Colonic mucosa (tissue), 4 donors: ENCODE measurements at places on chromosomes 1 and 21. TPM values are rescaled to one million over a fixed set of nuclear protein-coding genes. Genes with fewer than 3 reads are reported as not detected.
A peak's percentile ranks its signal among the peaks of the same experiment; 100 is the strongest.

GRCh38 chr1:157363660-157364140 lies 188.6 kb downstream of the FCRL5 start:
- H3K4me3 ChIP-seq = no peak overlapping the region
- peak; percentile 48 for DNase-seq
- H3K36me3 ChIP-seq = no peaks in the 10 kb centered on the region
- H3K27me3 ChIP-seq = no peaks in the 10 kb centered on the region
- no peaks in the 10 kb centered on the region for H3K4me1 ChIP-seq

DNA sequence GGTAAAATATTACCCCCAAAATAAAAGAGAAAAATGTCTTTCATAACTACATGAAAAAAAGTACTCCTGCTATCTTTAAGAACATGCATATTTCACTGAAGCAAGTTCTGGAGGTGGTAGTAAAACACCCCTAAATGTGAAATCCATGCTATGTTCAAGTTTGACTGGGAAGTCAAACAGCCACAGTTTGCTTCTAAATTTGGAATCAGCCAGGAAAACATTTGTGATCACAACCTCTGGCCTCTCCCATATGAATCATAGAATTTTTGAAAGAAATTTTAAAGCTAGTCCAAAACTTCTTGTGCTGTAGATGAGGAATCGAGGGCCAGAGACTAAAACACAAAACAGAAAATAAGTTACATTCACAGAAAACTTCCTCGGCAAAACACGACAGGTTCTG lies 6.6 kb downstream of the SORT1 start:
- peaks cover 5% of the 10 kb centered on the region for H3K4me1 ChIP-seq
- H3K4me3 ChIP-seq = no peak overlapping the region
- no peak for DNase-seq
- peak overlapping the region; percentile 80 for H3K27ac ChIP-seq
- no peaks in the 10 kb centered on the region for H3K27me3 ChIP-seq

DNA sequence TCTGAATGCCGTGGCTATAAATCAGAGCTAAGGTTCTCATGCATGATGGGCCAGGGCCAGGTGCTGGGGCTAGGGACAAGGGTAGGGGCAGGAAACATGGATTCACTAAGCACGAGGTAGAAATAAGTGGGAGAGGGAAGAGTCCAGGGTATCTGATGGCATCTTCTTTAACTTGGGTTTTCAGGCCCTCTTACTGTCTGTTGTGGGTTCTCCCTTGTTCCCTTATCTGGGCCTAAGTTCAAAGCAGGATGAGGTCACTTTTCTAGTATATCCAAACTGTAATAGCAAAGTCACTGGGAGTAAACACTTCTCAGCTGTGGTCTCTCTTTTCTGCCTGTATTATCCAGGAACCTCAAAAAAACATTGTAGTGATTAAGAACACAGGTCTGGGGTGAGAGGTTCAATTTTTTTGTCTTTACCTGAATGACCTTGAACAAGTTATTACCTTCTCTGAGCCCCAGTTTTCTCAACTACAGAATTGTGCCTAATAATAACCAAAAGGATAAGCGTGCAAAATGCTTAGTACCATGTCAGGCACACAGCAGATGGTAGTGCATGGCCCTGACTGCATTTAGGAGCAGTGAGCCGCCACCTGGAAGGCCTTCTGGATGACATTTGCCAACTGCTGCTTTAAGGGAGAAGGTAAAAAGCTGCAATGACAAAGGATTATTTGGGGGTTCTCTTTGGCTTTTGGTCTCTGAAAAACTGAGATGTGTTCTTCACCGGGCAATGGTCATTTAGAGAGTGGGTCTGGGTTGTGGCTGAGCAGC lies 53.6 kb upstream of the A3GALT2 start:
- H3K27ac ChIP-seq = no peak overlapping the region
- H3K4me1 ChIP-seq = no peaks in the 10 kb centered on the region

GRCh38 chr1:12056331-12056841 lies 6.7 kb upstream of the TNFRSF8 start:
- no peaks in the 10 kb centered on the region for H3K36me3 ChIP-seq
- H3K27ac ChIP-seq = no peak overlapping the region
- H3K27me3 ChIP-seq = no peaks in the 10 kb centered on the region
- no peak for DNase-seq

GRCh38 chr1:54798206-54798605 lies 2.9 kb downstream of the TTC22 start:
- H3K27me3 ChIP-seq = no peaks in the 10 kb centered on the region
- peak; percentile 69 for DNase-seq
- no peak overlapping the region for H3K4me3 ChIP-seq
- peaks cover 43% of the 10 kb centered on the region for H3K4me1 ChIP-seq
- peak overlapping the region; percentile 87 for H3K27ac ChIP-seq

- no peak overlapping the region for H3K27ac ChIP-seq
- H3K4me3 ChIP-seq = no peak overlapping the region
- H3K27me3 ChIP-seq = no peaks in the 10 kb centered on the region
- no peaks in the 10 kb centered on the region for H3K4me1 ChIP-seq
- no peaks in the 10 kb centered on the region for H3K36me3 ChIP-seq
- DNase-seq = no peak
Observed at GRCh38 chr1:172938681-172939080, 112.1 kb downstream of the TNFSF18 start.

- no peak overlapping the region for H3K4me3 ChIP-seq
- no peaks in the 10 kb centered on the region for H3K36me3 ChIP-seq
- H3K27ac ChIP-seq = no peak overlapping the region
- no peaks in the 10 kb centered on the region for H3K27me3 ChIP-seq
- H3K4me1 ChIP-seq = no peaks in the 10 kb centered on the region
Observed at GRCh38 chr1:25106352-25106751, 126.0 kb downstream of the SYF2 start.

- H3K4me1 ChIP-seq = no peaks in the 10 kb centered on the region
- H3K27me3 ChIP-seq = no peaks in the 10 kb centered on the region
- no peak overlapping the region for H3K4me3 ChIP-seq
- no peaks in the 10 kb centered on the region for H3K36me3 ChIP-seq
- H3K27ac ChIP-seq = no peak overlapping the region
Observed at GRCh38 chr21:37683396-37684114, 232.7 kb downstream of the KCNJ6 start.

Gene CASQ2
- 0.22 TPM for total RNA-seq

- H3K27me3 ChIP-seq = no peaks in the 10 kb centered on the region
- no peak overlapping the region for H3K27ac ChIP-seq
- no peak overlapping the region for H3K4me3 ChIP-seq
- H3K36me3 ChIP-seq = no peaks in the 10 kb centered on the region
- H3K4me1 ChIP-seq = no peaks in the 10 kb centered on the region
Observed at GRCh38 chr1:239764546-239764945, 327.1 kb upstream of the FMN2 start.

Gene ZNF593OS
- total RNA-seq = not detected

Gene AGBL4
- total RNA-seq = 0.24 TPM

GRCh38 chr1:204997591-204998355 lies 45.2 kb upstream of the CNTN2 start:
- H3K27ac ChIP-seq = no peak overlapping the region
- H3K4me3 ChIP-seq = no peak overlapping the region
- no peaks in the 10 kb centered on the region for H3K27me3 ChIP-seq
- H3K36me3 ChIP-seq = no peaks in the 10 kb centered on the region
- DNase-seq = no peak

- H3K4me3 ChIP-seq = no peak overlapping the region
- no peak for DNase-seq
- no peaks in the 10 kb centered on the region for H3K27me3 ChIP-seq
- H3K36me3 ChIP-seq = no peaks in the 10 kb centered on the region
Observed at GRCh38 chr1:67958472-67958871, 92.0 kb downstream of the DIRAS3 start.

- H3K4me1 ChIP-seq = no peaks in the 10 kb centered on the region
- DNase-seq = no peak
- H3K27me3 ChIP-seq = no peaks in the 10 kb centered on the region
- no peak overlapping the region for H3K4me3 ChIP-seq
Observed at GRCh38 chr1:236541710-236542109, 17.9 kb downstream of the LGALS8 start.

Gene MIXL1
- total RNA-seq = not detected

- H3K36me3 ChIP-seq = no peaks in the 10 kb centered on the region
- no peak overlapping the region for H3K4me3 ChIP-seq
- DNase-seq = peak; percentile 73
- H3K27ac ChIP-seq = no peak overlapping the region
- H3K4me1 ChIP-seq = no peaks in the 10 kb centered on the region
Observed at GRCh38 chr1:39653546-39654031, 14.1 kb upstream of the HEYL start.

Gene CFHR3
- total RNA-seq = not detected

Gene ADAM30
- total RNA-seq = not detected

DNA sequence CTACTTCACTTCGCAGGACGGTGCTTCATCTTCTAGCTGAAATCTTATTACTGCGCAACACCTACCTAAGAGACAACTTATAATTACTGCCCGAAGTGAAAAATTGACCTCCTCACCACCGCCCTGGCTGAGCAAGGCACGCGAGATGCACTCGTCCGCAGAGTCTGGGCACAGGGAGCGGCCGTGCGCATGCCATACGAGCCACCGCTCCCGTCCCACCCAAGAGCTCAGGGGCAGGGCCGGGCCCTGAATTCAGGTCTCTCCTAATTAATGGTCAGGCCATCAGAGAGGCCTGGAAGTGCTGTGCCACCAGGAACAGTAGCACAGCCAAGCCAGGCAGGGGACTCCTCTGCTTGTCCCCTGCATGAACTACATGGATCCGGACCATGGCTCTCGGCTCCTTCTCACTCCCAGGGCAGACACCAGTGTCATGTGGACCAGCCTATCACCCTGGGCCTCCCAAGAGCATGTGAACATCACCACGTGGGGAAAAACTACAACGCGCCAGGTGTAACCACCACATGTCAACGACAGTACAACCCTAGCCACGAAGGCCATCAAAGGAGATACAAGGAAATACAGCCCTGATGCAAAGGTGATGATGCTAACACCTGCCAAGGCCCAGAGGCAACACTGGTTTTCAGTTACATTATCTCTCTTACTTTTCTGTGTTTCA lies 11.5 kb downstream of the RIPK4 start:
- H3K4me1 ChIP-seq = peaks cover 5% of the 10 kb centered on the region
- H3K4me3 ChIP-seq = no peak overlapping the region
- no peak for DNase-seq
- H3K36me3 ChIP-seq = no peaks in the 10 kb centered on the region
- no peaks in the 10 kb centered on the region for H3K27me3 ChIP-seq

Gene NHLH1
- not detected for total RNA-seq

GRCh38 chr1:156167536-156167935 lies 14.2 kb downstream of the SEMA4A start:
- H3K36me3 ChIP-seq = no peaks in the 10 kb centered on the region
- no peak overlapping the region for H3K4me3 ChIP-seq
- H3K27me3 ChIP-seq = no peaks in the 10 kb centered on the region
- DNase-seq = no peak
- no peak overlapping the region for H3K27ac ChIP-seq

GRCh38 chr1:151157067-151157531 lies 650 bp downstream of the TNFAIP8L2 start:
- H3K27me3 ChIP-seq = no peaks in the 10 kb centered on the region
- no peak for DNase-seq
- H3K36me3 ChIP-seq = peaks cover 6% of the 10 kb centered on the region
- no peaks in the 10 kb centered on the region for H3K4me1 ChIP-seq

- no peaks in the 10 kb centered on the region for H3K27me3 ChIP-seq
- H3K4me3 ChIP-seq = no peak overlapping the region
- no peak overlapping the region for H3K27ac ChIP-seq
- DNase-seq = no peak
- H3K4me1 ChIP-seq = no peaks in the 10 kb centered on the region
Observed at GRCh38 chr21:45459171-45460010, 54.4 kb downstream of the COL18A1 start.

- H3K27ac ChIP-seq = no peak overlapping the region
- H3K36me3 ChIP-seq = no peaks in the 10 kb centered on the region
- H3K4me3 ChIP-seq = no peak overlapping the region
- DNase-seq = no peak
- no peaks in the 10 kb centered on the region for H3K4me1 ChIP-seq
Observed at GRCh38 chr1:119686661-119687060, 25.1 kb upstream of the PHGDH start.

- peak; percentile 73 for DNase-seq
- no peaks in the 10 kb centered on the region for H3K27me3 ChIP-seq
- H3K4me1 ChIP-seq = no peaks in the 10 kb centered on the region
- H3K36me3 ChIP-seq = no peaks in the 10 kb centered on the region
Observed at GRCh38 chr1:205563927-205564441, 59.5 kb downstream of the CDK18 start.

Gene DNALI1
- total RNA-seq = 4.1 TPM

GRCh38 chr1:112800289-112800688 lies 85.2 kb upstream of the PPM1J start:
- H3K27me3 ChIP-seq = no peaks in the 10 kb centered on the region
- no peak for DNase-seq
- no peak overlapping the region for H3K27ac ChIP-seq
- H3K4me3 ChIP-seq = no peak overlapping the region
- H3K4me1 ChIP-seq = no peaks in the 10 kb centered on the region

Gene C1orf115
- total RNA-seq = 80.6 TPM
